ENCODE measurements at places on chromosomes 12 and 14. TPM values are rescaled to one million over a fixed set of nuclear protein-coding genes. Genes with fewer than 3 reads are reported as not detected.

Gene BCL11B
- 0.78 TPM for total RNA-seq

GRCh38 chr14:86989285-86989684 lies 1003.7 kb downstream of the GALC start:
- no peaks in the 10 kb centered on the region for H3K4me1 ChIP-seq
- H3K27ac ChIP-seq, result no peak overlapping the region
- no peak for DNase-seq
- H3K4me3 ChIP-seq, result no peak overlapping the region

Gene KCNK13
- total RNA-seq, result 0.26 TPM

DNA sequence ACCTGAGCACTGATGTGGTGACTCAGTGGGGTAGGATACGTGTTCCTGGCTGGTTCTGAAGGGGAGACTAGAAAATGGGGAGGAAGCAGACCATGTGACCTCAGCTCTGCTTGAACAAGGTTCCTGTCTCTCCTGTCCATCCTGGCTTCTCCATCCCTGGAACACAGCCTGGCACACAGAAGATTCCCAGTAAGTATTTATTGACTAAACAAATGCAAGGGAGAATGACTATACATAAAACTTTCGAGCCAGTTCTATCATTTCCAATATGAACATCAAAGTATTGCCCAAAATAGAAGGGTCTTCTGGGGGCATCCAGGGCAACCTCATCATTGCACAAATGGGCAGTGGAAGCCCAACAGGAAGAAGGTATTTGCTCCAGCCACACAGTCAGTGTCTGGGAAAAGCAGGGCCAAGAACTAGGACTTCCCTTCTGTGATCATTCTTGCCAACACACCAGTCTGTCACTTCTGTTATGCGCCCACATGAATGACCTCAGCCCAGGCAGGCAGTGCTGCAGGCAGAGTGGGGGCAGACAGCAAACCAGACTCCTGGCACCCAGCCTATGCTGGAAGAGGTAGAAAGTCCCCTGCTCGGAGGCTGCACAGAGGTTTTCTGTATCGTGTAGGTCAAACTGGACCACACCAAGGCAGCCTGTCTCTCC lies 5.6 kb upstream of the SERPINA9 start:
- H3K4me3 ChIP-seq, result no peak overlapping the region
- no peaks in the 10 kb centered on the region for H3K27me3 ChIP-seq
- H3K36me3 ChIP-seq, result no peaks in the 10 kb centered on the region
- H3K27ac ChIP-seq, result no peak overlapping the region
- no peak for DNase-seq

Gene VSIG10
- total RNA-seq, result 20.4 TPM

DNA sequence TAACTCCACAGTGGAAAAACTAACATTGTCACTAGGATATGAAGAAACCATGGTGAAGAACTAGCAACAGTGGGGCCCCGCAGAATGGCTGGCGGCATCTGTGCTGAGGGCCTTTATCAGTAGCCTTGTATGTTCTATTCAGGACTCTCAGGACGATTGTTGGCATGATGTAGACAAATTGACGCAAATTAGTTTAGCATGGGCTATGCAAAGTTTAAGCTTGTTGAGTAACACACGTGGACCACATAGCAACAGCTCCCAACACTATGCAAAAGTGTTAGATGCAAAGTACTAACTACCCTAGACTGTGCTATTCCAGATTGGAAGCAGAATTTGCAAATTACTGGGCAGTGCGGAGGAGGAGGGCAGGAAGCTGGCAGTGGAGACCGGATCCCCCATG lies 38.2 kb upstream of the TMEM263 start:
- no peaks in the 10 kb centered on the region for H3K36me3 ChIP-seq
- no peak overlapping the region for H3K27ac ChIP-seq
- H3K4me1 ChIP-seq, result no peaks in the 10 kb centered on the region
- DNase-seq, result no peak
- H3K27me3 ChIP-seq, result no peaks in the 10 kb centered on the region

- peaks cover 36% of the 10 kb centered on the region for H3K4me1 ChIP-seq
- H3K36me3 ChIP-seq, result no peaks in the 10 kb centered on the region
- no peak overlapping the region for H3K27ac ChIP-seq
- H3K27me3 ChIP-seq, result no peaks in the 10 kb centered on the region
Observed at GRCh38 chr14:99540196-99541032, 59.2 kb downstream of the CCNK start.

Gene OTUB2
- total RNA-seq, result 0.33 TPM

DNA sequence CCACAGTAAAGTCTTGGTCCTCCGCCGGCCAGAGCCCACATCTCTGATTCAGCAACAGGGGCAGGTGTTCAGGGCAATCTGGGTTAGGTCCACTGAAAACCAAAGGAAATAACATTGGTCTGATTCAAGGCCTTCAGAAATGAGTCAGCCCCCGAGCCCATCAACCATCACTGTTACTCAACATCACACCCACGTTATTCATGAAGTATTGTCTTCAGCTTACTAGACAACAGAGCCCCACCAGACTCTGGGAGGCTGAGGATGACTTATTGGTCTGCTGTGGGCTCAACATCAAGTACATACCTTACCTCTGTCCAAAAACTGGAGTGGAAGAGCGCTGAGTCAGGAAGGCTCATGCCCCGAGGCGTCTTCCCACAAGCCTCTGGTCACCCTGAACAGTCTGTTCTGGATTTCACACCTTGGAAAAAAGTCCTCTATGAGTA lies 97.5 kb downstream of the ZFP36L1 start:
- no peaks in the 10 kb centered on the region for H3K4me1 ChIP-seq
- H3K27ac ChIP-seq, result no peak overlapping the region
- DNase-seq, result no peak
- H3K4me3 ChIP-seq, result no peak overlapping the region

DNA sequence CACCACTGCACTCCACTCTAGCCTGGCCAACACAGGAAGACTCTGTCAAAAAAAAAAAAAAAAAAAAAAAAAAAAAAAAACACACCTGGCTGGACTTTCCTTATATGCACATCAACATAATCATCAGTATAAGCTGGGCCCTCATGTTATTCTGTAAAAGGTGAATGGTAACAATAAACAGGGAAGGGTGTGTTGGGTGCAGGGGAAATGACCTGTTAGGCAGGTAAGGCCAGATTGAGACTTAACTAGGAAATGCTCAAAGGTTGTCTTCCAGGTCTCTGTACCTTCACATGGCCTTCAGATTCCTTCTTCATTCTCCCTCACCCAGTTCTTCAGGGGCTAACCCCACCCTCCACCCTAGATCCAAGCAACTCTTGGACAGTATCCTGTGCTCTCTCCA lies 47.5 kb downstream of the ESR2 start:
- peaks cover 21% of the 10 kb centered on the region for H3K4me1 ChIP-seq
- no peak overlapping the region for H3K27ac ChIP-seq
- no peak overlapping the region for H3K4me3 ChIP-seq
- no peak for DNase-seq
- H3K27me3 ChIP-seq, result no peaks in the 10 kb centered on the region
- H3K36me3 ChIP-seq, result no peaks in the 10 kb centered on the region

GRCh38 chr12:111405149-111405858 lies 419 bp upstream of the SH2B3 start:
- peak overlapping the region; percentile 79 for H3K27ac ChIP-seq
- H3K4me1 ChIP-seq, result peaks cover 70% of the 10 kb centered on the region
- H3K4me3 ChIP-seq, result no peak overlapping the region
- H3K36me3 ChIP-seq, result no peaks in the 10 kb centered on the region

GRCh38 chr14:80607430-80608190 lies 333.9 kb downstream of the CEP128 start:
- DNase-seq, result no peak
- no peaks in the 10 kb centered on the region for H3K27me3 ChIP-seq
- H3K36me3 ChIP-seq, result no peaks in the 10 kb centered on the region
- H3K27ac ChIP-seq, result no peak overlapping the region
- peaks cover 11% of the 10 kb centered on the region for H3K4me1 ChIP-seq

Gene DPY19L2
- 5.2 TPM for total RNA-seq

Data from body of pancreas (tissue), 4 donors.